ENCODE measurements at places on chromosomes 6 and 20.

DNA sequence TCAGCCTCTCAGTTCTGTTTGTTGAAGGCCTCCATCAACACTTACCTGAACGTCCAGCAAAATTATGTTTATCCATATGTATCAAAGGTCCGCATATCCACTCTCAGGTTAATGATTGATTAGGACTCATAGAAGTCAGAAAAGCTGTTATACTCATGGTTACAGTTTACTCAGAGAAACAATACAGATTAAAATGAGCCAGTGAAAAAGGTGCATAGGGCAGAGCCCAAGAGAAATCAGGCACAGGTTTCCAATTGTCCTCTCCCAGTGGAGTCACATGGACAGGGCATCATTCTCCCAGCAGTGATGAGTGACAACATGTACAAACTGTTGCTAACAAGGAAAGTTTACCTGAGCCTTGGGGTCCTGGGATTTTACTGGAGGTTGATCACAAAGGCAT is 36.2 kb downstream of the THEMIS start:
- DNase-seq: no peak

DNA sequence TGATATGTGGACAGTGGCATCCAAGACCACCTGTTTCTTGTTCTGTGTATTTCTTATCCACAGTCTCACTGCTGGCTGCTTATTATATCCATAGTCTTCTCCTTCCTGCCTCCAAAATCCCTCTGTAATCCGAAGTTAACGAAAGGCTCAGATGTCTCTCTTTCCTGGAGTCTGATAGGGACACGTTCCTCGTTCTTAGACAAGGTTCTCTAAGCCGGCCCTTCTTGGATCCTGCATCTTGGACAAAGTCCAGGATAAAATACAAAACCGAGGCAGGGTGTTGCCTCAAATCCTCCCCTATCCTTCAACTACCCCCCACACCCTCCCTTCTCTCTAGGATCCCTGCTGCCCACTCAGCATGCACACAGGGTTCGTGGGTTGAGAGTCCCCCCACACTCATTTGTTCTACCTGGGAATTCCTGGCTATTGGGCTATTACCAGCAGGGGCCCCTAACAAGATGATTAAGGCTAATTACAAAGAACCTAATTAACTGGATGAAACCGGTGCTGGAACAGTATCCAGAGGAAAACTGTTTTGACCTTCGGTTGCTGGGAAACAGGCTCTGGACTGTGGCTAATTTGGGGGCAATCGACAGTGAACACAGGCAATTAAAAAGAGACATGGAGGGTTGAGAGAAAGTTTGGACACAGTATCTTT is 32.7 kb upstream of the MRPS10 start:
- DNase-seq: no peak

DNA sequence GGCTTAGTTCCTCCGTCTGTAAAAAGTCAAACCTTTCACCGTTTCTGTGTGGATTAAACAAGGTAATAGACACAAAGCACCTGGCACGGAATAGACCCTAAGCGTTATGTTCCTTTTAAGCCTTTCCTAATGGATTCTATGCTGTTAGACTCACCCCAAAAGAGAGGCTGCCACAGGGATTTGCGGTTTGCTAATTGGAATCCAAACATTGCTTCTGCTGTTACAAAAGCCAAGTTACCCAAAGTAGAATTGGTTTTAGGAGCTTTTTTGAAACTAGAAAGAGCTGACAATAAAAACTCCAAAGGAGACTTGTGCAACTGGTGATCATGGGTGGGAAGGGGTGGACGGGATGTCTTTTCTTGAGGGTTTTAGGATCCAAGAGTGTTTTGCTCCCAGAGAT is 178.0 kb downstream of the BMP7 start:
- DNase-seq: no peak

- DNase-seq: no peak
Observed at GRCh38 chr20:43840382-43841070, 74.1 kb upstream of the TOX2 start.

- no peak for DNase-seq
Observed at GRCh38 chr6:80094017-80094416, 12.5 kb upstream of the BCKDHB start.

DNA sequence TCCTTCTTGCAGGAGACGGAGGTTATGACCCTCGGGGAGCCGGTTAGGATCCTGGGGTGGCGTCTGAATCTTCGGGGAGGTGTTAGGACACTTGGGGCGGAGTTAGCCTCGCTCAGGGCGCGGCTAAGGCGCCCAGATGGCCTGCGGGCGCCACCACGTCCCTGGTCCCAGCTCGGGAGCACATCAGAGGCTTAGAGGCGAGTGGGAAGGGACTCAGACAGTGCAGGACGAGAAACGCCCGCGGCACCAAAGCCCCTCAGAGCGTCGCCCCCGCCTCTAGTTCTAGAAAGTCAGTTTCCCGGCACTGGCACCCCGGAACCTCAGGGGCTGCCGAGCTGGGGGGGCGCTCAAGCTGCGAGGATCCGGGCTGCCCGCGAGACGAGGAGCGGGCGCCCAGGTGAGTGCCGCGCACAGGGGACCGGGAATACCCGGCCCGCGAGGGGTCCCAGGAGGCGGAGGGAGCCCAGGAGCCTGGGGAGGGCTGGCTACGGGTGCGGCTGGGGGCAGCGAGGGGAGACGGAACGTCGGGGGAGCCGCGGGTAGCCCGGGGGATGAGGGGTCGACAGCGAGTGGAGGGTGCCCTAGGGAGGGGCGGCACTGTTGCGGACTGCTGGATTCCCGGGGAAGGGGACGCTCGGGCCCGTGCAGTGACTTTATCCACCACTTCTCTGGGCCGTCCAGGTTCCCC is at the start of gene HCK:
HCK (plus strand) TSS at position 153 of the 688 bp plus-strand sequence.
- DNase-seq: no peak

- no peak for DNase-seq
Observed at GRCh38 chr20:62118113-62119043, 3.9 kb upstream of the LSM14B start.

DNA sequence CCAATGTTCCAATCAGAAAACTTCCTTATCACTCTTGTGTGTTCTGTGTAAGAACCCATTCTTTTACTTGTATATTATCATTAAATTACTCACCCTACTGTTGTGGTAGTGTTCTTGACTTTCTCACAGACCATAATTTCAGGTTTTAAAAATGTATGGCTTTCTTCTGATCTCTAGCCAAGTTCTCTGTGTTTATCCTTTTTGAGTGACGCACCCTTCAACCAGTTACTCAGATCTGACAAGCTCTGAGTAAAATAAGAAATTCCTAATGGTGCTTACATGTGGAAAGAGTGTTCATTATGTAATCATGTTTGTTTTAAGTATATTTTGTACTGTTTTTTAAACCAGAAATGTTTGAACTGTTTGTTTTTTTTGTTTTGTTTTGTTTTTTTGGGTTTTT is 11.0 kb downstream of the TBPL1 start:
- DNase-seq: no peak

- no peak for DNase-seq
Observed at GRCh38 chr6:116986819-116987218, 109.8 kb downstream of the RFX6 start.

- DNase-seq: no peak
Observed at GRCh38 chr20:51419646-51420045, 122.9 kb downstream of the NFATC2 start.

DNA sequence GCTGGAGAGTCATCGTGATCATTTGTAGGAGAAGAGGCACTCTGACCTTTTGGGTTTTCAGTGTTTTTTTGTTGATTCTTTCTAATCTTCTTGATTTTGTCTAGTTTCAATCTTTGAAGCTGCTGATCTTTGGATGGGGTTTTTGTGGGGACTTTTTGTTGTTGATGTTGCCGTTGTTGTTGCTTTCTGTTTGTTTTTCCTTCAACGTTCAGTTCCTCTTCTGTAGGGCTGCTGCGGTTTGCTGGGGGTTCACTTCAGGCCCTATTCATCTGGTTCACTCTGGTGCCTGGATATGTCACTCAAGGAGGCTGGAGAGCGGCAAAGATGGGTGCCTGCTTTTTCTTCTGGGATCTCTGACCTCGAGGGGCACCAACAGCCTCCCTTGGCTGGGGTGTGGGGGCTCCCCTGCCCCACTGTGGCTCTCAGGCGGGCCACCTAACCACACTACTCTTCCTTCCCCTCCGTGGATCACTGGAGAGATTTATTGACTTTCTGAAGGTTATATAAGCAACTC is 21.5 kb upstream of the TMEM244 start:
- DNase-seq: no peak

DNA sequence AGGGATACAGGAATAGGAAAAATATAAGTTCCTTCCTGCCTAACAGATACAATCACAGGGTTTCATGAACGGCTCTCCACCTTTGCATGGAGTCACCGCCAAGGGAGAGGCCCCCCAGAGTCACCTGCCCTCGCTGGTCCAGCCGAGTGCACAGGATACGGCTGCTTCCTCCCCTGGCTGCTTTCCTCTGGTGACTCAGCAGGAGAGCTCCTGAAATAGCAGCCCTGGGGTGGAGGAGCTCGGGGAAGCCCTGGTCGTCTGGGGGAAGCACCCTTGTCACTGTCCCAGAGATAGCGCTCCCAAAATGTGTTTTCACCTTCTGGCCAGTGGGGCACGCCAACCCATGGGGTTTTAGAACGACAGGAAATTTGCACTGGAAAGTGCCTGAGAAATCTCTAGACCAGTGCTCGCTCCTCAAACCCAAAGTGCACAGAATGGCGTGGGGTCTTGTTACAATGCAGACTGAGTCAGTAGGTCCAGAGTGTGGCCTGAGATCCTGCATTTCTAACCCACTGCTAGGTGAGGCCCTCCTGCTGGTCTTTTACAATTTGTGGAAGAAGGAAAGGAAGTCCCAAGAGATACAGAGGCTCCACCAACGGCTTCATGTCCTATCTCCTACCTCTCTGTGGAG is 35.9 kb upstream of the FAM50B start:
- DNase-seq: no peak

DNA sequence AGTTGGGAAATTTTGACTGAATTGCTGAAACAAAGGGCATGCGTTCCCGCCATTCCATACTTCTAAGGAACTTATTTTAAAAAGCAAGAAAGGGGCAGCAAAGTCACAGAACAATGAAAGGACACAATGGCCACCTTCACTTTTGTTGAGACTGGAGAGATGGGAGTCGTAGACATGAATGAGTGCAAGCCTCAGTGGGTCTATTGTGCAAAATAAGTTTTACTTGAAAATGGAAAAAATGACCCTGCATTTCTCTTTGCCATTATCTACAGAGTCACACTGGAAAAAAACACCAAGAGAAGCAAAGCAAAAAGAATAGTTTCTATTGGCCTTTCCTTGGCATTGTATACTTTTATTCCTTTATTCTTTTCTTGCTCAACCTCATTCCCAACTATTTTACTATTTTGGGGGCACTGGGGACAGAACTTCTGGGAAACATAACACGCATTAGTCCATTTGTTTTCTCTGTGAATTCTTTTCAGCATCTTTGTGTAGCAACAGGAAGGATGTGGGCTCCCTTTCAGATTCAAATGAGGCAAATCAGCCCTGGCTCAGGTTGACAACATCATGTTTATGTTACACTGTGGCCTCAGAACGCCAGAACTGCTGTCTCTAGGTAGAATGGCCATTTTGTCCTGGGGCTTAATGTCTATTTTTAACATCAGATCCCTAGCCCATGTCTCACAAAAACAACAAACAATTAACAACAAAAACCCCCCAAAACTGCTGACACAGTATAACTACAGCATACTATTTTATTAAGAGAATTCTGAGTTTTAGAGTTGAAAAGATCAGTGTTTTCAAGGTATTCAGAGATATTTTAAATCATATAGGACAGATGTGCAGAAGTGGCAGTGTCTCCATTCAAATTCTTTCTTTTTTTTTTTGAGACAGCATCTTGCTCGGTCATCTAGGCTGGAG is 122.2 kb downstream of the FYN start:
- DNase-seq: no peak

DNA sequence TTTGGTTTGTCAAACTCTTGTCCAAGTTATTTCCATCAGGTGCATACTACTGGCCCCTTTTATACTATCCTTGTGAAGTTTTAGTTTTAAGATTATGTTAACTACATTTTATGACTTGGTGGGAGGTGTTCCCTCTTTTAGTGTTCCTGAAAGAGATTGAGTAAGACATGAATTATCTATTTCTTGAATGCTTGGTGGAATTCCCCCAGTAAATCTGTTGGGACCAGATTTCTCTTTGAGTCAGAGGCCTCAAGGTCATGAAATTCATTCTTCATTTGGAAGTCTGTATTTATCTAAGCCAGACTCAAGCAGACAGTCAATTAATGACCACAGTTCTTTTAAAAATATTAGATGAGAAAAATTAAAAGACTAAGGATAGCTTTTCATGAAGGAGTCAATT is 81.3 kb downstream of the MOXD1 start:
- no peak for DNase-seq

DNA sequence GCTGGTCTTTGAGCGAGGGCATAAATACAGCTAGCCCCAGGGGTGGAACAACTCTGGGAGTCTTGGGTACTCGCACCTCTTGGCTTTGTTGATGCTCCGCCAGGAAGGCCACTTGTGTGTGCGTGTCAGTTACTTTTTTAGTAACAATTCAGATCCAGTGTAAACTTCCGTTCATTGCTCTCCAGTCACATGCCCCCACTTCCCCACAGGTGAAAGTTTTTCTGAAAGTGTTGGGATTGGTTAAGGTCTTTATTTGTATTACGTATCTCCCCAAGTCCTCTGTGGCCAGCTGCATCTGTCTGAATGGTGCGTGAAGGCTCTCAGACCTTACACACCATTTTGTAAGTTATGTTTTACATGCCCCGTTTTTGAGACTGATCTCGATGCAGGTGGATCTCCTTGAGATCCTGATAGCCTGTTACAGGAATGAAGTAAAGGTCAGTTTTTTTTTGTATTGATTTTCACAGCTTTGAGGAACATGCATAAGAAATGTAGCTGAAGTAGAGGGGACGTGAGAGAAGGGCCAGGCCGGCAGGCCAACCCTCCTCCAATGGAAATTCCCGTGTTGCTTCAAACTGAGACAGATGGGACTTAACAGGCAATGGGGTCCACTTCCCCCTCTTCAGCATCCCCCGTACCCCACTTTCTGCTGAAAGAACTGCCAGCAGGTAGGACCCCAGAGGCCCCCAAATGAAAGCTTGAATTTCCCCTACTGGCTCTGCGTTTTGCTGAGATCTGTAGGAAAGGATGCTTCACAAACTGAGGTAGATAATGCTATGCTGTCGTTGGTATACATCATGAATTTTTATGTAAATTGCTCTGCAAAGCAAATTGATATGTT is 19.2 kb downstream of the IRF4 start:
- no peak for DNase-seq

GRCh38 chr6:99334526-99335127 is 14.8 kb downstream of the FAXC start:
- DNase-seq: no peak

DNA sequence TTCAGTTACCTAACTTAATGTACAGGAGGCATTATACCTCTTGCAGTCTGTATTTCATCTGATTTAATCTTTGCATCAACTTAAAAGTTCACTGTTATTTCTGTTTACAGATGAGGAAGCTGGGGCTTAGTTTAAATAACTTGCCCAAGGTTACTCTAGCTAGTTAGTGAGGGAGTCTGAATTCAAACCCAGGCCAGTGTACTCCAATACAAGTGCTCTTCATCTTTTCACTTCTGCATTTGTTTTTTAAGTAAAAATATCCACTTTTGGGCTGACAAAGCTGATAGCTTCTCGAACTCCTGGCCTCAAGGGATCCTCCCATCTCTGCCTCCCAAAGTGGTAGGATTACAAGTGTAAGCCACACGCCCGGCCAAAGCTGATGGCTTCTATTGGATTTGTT is 23.6 kb downstream of the RREB1 start:
- DNase-seq: no peak
